Stimulated activated CD4-positive, alpha-beta T cell treated with anti-CD3 and anti-CD28 coated beads, Interleukin-12 subunit alpha, Interleukin-12 subunit beta, amount 100 ng/mL, for 24 hours (primary cell): ENCODE measurements at places on chromosomes 11 and 22.

DNA sequence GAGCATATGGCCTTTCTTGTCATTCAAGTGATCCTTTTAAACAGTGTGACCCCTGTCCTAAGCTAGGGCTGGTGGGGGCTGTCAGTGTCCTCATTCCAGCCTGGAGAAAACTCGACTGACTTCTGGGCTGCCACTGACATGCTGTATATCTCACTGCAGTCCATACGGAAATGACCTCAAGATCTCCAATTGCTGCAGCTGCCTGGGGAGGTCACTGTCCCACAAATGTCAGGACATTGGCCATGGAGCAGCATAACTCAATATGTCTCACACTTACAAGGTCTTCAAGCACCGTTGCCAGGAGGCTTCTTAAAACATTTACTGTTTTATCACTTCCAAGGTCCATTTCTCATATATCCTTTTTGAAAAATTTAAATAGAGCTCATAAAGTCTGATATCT, 27.8 kb upstream of the CSNK2A3 start:
- no peak for DNase-seq

DNA sequence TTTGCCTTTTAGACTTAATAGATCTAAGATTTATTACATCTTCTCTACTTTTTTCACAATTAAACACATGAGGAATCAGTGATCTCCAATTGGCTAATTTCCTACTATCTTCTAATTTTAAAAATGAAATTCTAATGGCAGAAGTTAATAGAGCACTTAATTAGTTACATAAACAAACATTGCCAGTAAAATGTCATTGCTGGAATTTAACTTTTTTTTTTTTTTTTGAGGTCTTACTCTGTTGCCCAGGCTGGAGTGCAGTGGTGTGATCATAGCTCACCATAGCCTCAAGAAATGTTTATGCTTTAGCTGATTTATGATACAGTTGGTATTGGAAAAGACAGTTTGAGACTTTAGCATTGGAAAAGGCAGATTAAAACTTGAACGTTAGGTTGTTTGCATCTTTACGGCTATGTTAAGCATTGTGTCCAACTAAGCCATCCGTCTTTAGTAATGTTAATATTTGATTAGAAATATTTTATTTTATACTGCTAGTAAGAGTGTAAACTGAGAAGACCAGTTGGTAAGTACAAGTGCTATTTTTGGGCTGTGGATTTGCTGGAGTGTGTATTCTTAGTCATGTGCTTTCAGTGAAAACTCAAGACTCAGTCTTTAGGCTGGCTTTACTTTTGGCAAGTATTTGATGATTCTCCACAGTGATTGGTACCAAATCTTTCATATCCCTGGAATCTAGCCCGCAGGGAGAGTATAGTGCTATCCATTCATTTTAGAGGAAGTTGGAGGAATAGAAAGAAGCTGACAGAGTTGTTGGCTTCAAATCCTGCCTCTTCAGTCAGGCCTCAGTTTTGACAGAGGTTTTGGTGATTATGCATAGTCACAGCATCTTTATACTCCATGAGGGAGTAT, 4.5 kb downstream of the ANO5 start:
- no peak for DNase-seq

DNA sequence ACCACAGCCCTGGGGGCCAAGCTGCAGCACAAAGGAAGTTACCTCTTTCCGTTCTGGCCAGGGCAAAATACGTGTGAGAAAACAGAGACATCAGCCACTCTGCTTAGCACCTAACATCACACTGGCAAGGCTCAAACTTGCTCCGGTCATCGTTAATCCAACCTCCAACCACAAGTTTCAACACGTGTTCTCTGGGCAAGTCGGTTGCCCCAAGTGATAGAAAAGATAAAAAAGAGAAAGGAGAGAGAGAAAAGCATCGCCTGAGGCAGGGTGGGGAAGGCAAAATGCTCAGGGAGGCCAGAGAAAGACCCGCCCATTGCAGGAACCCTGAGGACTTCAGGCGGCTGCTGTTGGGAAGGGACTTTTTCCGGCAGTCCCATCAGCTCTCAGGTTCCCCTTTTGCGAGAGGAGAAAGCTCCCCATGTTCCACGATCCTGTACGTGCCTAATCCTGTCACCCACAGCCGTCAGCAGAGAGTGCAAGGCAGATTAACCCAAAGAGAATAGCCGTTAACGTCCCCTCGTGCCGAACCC, 18.5 kb upstream of the B4GALNT4 start:
- DNase-seq = no peak

- no peak for DNase-seq
Measured at GRCh38 chr11:133403900-133404299, 128.4 kb downstream of the OPCML start.

- no peak for DNase-seq
Measured at GRCh38 chr11:126743628-126744027, 256.9 kb downstream of the KIRREL3 start.

DNA sequence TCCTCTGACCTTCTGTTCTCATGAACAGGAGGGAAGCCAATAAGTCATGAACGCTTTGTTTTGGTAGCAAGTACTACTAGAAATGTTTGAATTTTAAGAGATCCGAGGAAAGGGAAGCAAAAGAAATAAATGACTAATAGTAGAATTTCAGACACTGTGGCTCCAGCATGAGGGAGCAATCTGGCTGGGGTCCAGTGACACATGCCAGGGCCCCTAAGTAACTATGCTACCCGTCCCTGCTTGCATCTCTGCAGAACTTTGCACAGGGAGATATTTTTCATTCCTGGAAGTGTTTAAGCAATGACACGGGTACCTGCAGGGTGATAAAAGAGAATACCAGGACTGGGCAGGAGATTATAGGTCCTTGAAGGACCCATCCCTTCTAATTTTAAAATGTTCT, 7.3 kb upstream of the ADAMTS8 start:
- no peak for DNase-seq

GRCh38 chr11:103453126-103453525, 343.9 kb downstream of the DYNC2H1 start:
- no peak for DNase-seq

DNA sequence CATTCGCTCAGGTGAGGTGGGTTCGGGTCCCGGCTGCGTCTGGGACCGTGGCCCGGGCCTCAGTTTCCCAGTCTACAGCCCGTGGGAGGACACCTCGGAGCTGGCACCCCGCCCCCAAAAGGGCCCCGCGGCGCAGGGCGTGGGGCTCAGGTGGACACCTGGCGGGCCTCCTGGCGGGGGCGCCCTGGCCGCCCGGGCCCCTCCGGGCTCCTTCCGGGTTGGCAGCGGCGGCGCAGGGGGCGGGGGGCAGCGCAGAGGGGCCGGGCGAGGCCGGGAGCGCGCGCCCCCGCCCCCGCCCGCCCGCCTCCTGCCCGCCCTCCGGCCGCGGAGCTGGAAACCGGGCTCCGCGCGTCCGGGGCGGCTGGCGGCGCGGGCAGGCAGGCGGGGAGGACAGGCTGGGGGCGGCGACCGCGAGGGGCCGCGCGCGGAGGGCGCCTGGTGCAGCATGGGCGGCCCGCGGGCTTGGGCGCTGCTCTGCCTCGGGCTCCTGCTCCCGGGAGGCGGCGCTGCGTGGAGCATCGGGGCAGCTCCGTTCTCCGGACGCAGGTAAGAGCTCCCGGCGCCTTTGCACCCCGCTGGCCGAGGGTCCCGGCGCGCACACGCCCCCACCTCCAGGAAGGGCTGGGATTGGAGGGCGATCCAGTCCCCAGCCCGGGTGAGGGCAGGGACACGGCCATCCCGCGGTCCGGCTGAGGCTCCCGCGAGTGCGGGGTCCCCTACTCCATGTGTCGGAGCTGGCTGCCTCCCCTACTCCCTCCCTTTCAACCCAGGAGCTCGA, at the start of gene EMID1:
TSS of gene EMID1 (plus strand) at position 303 of the 778 bp plus-strand sequence. CDS start at position 446, 143 bp downstream.
- no peak for DNase-seq

GRCh38 chr11:113385749-113386148, 1.8 kb upstream of the ANKK1 start:
- DNase-seq = no peak
